ENCODE measurements at places on chromosomes 16 and 17.
A peak's percentile ranks its signal among the peaks of the same experiment; 100 is the strongest.

GRCh38 chr16:14289692-14290340, 218.7 kb downstream of the MRTFB start:
- DNase-seq = peak; percentile 50

DNA sequence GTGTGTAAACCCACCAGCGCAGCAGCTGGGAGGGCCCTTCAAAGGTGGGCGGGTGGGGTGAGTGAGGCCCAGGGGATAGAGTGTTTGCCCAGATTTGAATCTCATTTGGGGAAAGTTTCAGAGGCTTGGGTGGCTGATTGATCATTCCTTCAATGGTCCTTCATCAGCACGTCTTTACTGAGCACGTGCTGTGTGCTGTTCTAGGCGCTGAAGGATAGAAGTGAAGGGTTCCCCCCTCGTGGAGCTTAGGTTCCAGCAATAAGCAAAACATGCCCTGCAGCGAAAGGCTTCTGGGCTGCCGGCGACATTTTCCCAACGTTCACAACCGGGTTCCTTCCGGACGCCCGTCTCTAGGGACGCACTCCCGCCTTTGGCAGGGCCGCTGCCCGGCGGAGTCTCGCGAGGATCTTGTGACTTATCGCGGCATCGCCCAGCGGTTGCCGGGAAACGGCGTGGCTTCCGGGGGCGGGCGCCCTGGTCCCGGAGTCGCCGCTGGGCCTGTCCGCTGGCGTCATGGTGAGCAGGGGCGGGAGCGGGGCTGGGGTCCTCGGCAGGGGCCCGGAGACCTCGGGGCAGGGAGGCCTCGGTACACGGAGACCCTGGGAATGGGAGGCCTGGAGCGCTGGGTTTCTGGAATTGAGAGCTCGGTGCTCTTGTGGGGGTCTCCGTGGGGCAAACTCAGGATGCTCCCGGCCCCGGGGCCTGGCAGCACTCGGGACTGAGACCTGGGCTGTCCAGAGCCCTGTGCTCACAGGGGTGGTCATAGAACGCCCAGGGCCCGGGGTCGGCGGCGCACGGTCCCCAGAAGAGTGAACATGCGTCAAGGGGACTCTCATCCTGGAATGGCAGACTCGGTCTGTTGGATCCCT, 3.2 kb upstream of the DBNDD1 start:
- peak; percentile 92 for DNase-seq

DNA sequence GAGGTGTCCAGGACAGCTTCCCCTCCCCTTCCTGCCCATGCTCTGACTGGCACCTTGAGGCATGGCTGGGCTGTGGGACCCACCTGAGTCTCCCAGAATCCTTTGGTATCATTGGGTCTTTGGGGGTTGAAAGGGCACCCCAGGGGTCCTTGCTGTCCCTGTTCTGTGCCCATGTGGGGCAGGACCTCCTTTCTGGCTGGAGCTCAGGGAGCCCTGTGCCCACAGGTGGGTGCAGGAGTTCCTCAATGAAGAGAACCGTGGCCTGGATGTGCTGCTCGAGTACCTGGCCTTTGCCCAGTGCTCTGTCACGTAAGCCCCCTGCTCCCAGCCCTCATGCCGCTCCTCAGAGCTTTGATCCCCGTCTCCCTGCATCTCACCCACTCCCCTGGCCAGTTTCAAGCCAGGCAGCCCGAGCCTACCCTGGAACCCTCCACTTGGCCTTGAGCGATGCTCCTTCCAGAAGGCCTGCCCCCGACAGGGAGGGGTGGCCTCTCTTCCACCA, 11.8 kb downstream of the FMNL1 start:
- no peak for DNase-seq

GRCh38 chr17:73555199-73555960, 88.9 kb downstream of the SDK2 start:
- no peak for DNase-seq

GRCh38 chr16:51543971-51544370, 392.9 kb upstream of the SALL1 start:
- DNase-seq = no peak

GRCh38 chr16:4724661-4725270, 9.3 kb downstream of the ANKS3 start:
- DNase-seq = no peak

DNA sequence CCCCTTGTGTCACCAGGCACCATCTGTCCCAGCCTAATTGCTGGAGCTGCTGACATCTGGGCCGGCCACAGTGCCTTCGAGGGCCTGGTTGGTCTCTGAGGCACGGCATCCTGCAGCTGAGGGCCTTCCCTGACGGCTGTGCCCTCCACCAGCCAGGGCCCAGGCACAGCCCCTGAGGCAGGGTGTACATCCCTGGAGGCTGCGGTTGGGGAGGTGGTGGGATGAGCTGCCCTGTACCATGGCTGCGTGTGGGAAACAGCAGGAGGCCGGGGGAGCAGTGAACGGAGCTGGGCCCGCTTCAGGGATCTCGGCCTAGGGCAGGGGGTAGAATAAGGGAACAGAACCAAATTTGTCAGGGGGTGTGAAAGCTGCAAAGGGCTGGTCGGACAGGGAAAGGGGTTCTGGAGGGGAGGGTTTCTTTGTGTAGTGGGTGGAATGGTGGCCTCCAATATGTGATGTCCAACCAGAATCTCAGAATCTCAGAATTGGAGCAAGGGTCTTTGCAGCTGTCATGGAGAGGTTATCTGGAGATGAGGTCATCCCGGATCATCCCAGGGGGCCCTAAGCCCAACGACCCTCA, 10.0 kb upstream of the SLC38A10 start:
- DNase-seq = no peak

Measured in activated CD4-positive, alpha-beta T cell treated with anti-CD3 and anti-CD28 coated beads, Interleukin-10, Interleukin-2, amounts not matched to agents 100 ng/mL and 50 ng/mL, durations not matched to agents 16 hours and 8 hours (primary cell).